ENCODE measurements at places on chromosomes 2 and 18.

DNA sequence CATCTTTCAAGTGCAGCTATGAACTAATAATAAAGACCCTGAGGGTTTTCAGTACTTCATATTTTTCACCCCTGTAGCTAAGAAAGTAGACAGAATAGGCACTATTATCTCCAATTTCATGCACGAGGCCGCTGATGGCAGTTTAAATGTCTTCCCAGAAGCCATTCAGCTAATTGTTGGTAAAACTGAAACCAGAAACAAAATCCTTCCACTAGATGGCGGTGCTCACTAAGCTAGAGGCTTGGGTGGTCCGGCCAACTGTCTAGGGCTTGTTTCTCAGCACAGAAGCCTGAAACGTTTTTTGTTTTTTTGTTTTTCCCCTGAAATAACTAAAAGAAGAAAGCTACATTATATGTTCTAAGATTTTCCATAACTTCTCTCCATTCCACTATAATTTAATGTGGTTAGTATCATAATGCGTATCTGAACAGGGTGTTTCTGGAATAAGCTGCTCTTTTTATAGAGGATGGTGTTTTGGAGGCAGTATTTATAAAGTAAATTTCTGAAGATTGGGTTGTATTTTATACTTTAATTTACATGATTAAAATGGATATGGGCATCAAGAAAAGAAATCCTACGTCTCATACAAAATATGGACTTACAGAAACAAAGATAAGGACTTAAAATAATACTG lies 159.4 kb downstream of the PIK3C3 start:
- no peak for DNase-seq

- no peak for DNase-seq
Measured at GRCh38 chr18:10274301-10274700, 180.1 kb upstream of the APCDD1 start.

- no peak for DNase-seq
Measured at GRCh38 chr2:65675350-65675749, 243.0 kb upstream of the SPRED2 start.

DNA sequence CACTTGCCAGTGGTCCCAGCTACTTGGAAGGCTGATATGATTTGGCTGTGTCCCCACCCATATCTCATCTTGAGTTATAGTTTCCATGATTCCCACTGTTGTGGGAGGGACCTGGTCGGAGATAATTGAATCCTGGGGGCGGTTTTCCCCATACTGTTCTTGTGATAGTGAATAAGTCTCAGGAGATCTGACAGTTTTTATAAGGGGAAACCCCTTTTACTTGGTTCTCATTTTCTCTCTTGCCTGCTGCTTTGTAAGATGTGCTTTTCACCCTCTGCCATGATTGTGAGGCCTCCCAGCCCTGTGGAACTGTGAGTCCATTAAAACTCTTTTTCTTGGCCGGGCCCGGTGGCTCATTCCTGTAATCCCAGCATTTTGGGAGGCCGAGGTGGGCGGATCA lies 265.4 kb upstream of the SPOPL start:
- DNase-seq, result no peak

DNA sequence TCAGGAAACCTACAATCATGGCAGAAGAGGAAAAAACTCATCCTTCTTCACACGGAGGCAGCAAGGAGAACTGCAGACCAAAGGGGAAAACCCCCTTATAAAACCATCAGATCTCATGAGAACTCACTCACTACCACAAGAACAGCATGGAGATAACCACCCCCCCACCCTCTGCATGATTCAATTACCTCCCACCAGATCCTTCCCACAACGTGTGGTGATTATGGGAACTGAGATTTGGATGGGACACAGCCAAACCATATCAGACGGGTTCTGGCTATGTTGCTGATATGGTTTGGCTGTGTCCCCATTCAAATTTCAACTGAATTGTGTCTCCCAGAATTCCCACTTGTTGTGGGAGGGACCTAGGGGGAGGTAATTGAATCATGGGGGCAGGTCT lies 28.7 kb upstream of the CCDC150 start:
- DNase-seq, result no peak

- no peak for DNase-seq
Measured at GRCh38 chr2:46821600-46821999, 94.0 kb downstream of the MCFD2 start.

DNA sequence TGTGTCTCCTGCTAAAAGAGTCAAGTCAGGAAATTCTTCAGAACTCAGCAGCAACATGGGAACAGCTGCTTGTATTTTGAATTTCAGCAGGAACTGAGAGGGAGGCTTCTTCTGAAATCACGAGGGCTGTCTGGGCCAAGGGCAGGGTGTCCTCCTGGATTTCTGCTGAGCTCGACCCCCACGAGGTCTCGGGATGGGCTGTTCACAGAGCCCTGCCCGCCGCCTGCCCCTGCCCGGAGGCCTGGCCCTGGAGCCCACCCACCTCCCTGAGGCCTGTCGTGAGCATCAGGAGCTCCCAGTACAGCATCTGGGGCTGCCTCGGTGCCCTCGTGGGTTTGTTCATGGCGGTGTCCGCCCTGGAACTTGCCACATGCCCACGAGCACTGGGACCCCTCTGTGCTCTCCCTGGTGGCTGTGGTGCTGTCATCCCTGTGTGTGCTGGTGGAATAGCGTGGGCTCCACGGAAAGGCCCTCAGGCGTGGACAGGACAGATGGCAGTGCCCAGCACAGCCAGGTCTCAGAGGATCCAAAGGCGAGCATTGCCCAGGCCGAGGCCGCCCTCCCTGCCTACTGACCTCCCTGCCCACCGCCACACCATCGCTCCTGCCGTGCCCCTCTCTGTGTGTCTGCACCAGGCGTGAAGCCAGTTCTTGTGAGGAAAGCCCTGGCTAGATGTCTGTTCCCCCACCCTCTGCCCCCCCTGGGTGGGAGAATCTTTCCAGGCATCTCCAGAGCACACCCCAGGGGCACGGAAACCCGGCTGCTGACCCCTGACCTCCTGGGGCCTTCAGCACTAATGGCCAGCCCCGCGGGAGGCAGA lies 25.9 kb downstream of the RAMP1 start:
- DNase-seq, result no peak

DNA sequence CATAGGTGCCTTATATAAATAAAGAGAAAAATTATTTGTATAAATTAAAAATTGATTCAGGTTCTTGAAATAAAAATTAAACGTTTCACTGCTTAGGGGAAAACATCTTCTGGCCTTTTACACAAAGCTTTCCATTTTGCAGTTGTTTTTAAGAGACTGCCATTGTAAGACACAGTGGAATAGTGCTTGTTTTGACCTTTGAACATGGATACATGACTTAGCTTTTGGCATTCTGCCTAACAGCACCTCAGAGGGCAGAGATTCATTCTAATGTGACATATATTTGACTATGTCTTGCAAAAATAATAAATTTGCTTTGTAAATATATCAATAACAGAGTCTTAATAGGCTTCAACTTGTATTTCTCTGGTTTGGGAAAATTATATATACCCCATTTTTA lies 142.1 kb downstream of the SLC4A10 start:
- DNase-seq, result no peak

- DNase-seq, result no peak
Measured at GRCh38 chr2:226845386-226846116, 9.7 kb downstream of the RHBDD1 start.
